ENCODE measurements at places on chromosomes 3 and 15. TPM values are rescaled to one million over a fixed set of nuclear protein-coding genes. Genes with fewer than 3 reads are reported as not detected.

PCOLCE2 gene
- 0.33 TPM for total RNA-seq

CPEB1 gene
- total RNA-seq = not detected

- no peaks in the 10 kb centered on the region for H3K4me1 ChIP-seq
- no peak for DNase-seq
- no peak overlapping the region for H3K27ac ChIP-seq
Measured at GRCh38 chr3:40939030-40939740, 260.1 kb upstream of the CTNNB1 start.

CCDC54 gene
- not detected for total RNA-seq

DNA sequence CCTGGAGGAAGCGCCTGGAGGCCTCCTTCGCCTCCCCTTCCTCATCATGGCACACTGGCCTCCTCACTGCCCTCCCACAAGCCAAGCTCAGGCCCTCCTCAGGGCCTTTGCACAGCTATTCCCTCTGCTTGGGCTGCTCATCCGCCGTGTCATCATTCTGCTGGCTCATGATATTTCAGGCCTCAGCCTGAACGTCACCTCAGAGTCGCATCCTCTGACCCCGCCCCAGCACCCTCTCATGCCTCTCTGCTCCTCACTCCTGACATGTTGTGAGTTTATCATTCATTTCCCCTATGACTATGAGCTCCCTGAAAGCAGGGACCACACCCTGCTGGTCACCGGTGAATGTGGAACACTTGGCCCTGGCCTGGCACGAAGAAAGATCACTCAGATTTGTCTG is 20.7 kb upstream of the POC1A start:
- H3K4me3 ChIP-seq = no peak overlapping the region
- H3K36me3 ChIP-seq = no peaks in the 10 kb centered on the region
- peaks cover 6% of the 10 kb centered on the region for H3K27me3 ChIP-seq
- peaks cover 9% of the 10 kb centered on the region for H3K4me1 ChIP-seq

FAM81A gene
- total RNA-seq = 1.9 TPM

- no peak overlapping the region for H3K4me3 ChIP-seq
- no peaks in the 10 kb centered on the region for H3K27me3 ChIP-seq
- H3K36me3 ChIP-seq = peaks cover 6% of the 10 kb centered on the region
- H3K4me1 ChIP-seq = peaks cover 5% of the 10 kb centered on the region
Measured at GRCh38 chr15:82143390-82144385, 97.9 kb upstream of the MEX3B start.

DNA sequence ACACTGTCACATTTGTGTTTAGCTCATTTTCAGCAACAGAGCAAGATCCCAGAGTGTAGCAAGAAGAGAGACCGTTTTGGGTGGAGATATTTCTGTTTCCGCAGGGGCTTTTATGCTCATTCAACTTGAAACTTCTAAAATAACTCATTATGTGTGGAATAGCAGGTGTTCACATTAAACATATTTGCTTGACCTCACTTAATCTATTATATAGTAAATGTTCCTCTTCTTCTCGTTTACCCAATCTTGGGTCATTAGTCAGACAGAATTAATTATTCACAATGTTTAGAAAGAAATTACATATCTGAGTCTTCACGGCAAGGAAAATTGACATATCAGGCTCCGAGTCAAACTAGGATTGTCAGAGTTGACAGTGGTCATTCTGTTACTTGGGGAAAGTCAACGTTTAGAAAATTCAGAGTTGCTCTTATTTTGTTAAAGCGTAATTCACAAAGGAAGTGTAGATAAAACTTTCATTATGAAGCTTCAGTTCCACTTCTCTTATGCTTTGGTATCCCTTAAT is 222.9 kb downstream of the TPRG1 start:
- peaks cover 17% of the 10 kb centered on the region for H3K4me1 ChIP-seq
- H3K27ac ChIP-seq = peak overlapping the region; percentile 48
- no peak for DNase-seq
- H3K27me3 ChIP-seq = no peaks in the 10 kb centered on the region
- H3K4me3 ChIP-seq = peak overlapping the region; percentile 13
- H3K36me3 ChIP-seq = peaks cover 8% of the 10 kb centered on the region

DNA sequence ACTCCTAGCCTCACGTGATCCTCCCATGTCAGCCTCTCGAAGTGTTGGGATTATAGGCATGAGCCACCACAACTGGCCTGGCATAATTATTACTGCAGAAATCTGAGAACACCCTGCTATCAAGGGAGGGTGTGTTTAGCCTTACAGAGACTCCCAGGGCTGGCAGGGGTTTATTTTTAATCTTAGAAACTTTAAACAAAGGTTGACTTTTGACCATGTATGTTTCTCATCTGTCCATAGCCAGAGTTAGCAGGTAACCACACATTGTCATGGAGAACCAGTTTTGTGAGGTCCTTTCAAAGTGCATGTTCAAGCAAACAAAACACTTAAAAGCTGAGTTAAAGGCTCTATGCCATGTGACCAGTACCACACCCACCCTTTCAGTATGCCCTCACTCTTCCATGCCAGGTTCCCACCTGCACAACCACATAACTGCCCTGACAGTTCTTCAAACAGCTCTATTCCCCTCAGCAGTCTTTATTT is 11.1 kb downstream of the SIAH2 start:
- peak overlapping the region; percentile 85 for H3K27ac ChIP-seq
- H3K27me3 ChIP-seq = no peaks in the 10 kb centered on the region
- DNase-seq = no peak
- H3K4me3 ChIP-seq = peak overlapping the region; percentile 30
- H3K36me3 ChIP-seq = peaks cover 74% of the 10 kb centered on the region

- DNase-seq = no peak
- H3K4me3 ChIP-seq = no peak overlapping the region
- H3K27me3 ChIP-seq = no peaks in the 10 kb centered on the region
- H3K27ac ChIP-seq = no peak overlapping the region
Measured at GRCh38 chr15:40344217-40344616, 3.5 kb upstream of the CCDC9B start.

GRCh38 chr3:64813326-64813725 is 125.5 kb upstream of the ADAMTS9 start:
- H3K4me3 ChIP-seq = no peak overlapping the region
- no peak for DNase-seq
- H3K27me3 ChIP-seq = no peaks in the 10 kb centered on the region
- no peaks in the 10 kb centered on the region for H3K4me1 ChIP-seq
- H3K36me3 ChIP-seq = no peaks in the 10 kb centered on the region

DNA sequence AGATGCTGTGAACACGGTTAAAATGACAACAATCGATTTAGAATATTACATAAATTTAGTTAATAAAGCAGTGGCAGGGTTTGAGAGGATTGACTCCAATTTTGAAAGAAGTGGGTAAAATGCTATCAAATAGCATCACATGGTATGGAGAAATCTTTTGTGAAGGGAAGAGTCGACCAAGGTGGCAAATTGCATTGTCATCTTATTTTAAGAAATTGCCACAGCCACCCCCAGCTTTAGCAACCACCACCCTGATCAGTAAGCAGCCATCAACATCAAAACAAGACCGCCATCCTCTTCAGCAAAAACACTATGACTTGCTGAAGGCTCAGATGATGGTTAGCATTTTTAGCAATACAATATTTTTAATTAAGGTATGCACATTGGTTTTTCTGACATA is 5.7 kb upstream of the CCR5 start:
- H3K36me3 ChIP-seq = peaks cover 2% of the 10 kb centered on the region
- no peak for DNase-seq
- no peak overlapping the region for H3K4me3 ChIP-seq
- H3K27me3 ChIP-seq = peaks cover 28% of the 10 kb centered on the region

DNA sequence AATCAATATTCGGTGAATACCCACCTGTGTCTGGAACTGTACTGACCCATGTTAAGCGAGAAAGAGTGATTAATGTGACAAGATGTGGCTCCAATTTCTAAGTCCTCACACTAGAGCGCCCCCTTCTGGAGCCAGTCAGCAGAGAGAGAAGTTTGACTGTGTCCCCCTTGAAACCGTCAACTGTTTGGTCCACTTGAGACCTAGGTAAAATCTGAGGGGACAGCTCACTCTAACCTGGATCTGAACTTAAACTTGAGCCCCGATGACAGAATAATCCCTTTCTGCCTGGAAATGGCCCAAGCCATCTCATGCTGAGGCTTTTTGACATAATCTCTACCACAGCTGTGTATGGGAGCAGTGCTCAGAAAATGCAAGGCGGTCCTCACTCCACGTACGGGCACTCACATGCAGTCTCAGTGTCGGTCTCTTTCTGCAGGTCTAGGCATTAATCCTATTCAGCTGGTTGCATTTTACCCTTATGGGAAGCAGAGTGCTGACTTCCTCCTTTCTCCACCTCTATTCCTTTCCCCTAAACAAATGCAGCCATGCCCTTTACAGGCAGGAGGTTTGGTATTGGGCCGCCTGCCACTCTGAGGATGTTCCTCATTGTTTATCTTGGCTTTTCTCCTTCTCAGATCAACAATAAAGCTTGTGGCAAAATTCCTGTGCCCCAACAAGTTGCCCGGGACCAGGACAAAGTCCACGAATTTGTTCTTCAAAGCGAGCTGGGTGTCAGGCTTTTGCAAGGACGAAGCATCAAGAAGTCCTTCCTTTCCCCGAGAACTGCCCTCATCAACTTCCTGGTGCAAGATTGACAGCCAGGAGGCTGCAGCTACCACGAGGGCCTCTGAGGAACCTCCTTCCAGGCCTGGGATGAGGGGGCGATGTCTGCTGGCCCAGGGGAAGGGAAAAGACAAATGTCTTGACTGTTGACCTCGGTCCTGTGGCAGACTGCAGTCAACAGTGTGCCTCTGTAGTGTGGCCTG is 47.5 kb upstream of the LIMD1 start:
- peak; percentile 74 for DNase-seq
- peaks cover 9% of the 10 kb centered on the region for H3K4me1 ChIP-seq
- no peak overlapping the region for H3K27ac ChIP-seq
- no peak overlapping the region for H3K4me3 ChIP-seq
- peaks cover 2% of the 10 kb centered on the region for H3K36me3 ChIP-seq

- H3K36me3 ChIP-seq = no peaks in the 10 kb centered on the region
- DNase-seq = no peak
- no peak overlapping the region for H3K4me3 ChIP-seq
- H3K4me1 ChIP-seq = no peaks in the 10 kb centered on the region
Measured at GRCh38 chr3:23712656-23713559, 92.8 kb upstream of the UBE2E1 start.

STOML1 gene
- total RNA-seq = 10.3 TPM

GRCh38 chr15:90221246-90221900 is 12.4 kb downstream of the CIB1 start:
- no peak overlapping the region for H3K27ac ChIP-seq
- peaks cover 11% of the 10 kb centered on the region for H3K4me1 ChIP-seq
- peaks cover 12% of the 10 kb centered on the region for H3K36me3 ChIP-seq
- H3K27me3 ChIP-seq = no peaks in the 10 kb centered on the region
- peak; percentile 77 for DNase-seq

CSPG5 gene
- 2.0 TPM for total RNA-seq

ADPGK gene
- 107 TPM for total RNA-seq

- DNase-seq = no peak
- H3K4me3 ChIP-seq = no peak overlapping the region
- H3K27ac ChIP-seq = no peak overlapping the region
- H3K4me1 ChIP-seq = no peaks in the 10 kb centered on the region
- H3K36me3 ChIP-seq = no peaks in the 10 kb centered on the region
Measured at GRCh38 chr15:74108111-74108510, 22.3 kb upstream of the ISLR2 start.

FYTTD1 gene
- 53.2 TPM for total RNA-seq

NDUFB5 gene
- total RNA-seq = 98.6 TPM

- DNase-seq = no peak
- H3K27ac ChIP-seq = no peak overlapping the region
- H3K4me1 ChIP-seq = no peaks in the 10 kb centered on the region
- no peaks in the 10 kb centered on the region for H3K27me3 ChIP-seq
- no peak overlapping the region for H3K4me3 ChIP-seq
Measured at GRCh38 chr3:161950318-161950868, 453.8 kb downstream of the OTOL1 start.

Measured in activated CD4-positive, alpha-beta T cell treated with anti-CD3 and anti-CD28 coated beads, Interleukin-2, amount 10 ng/mL, durations not matched to agents 24 days and 14 days (primary cell).